ENCODE measurements at places on chromosomes 16 and 17. TPM values are rescaled to one million over a fixed set of nuclear protein-coding genes. Genes with fewer than 3 reads are reported as not detected.
A peak's percentile ranks its signal among the peaks of the same experiment; 100 is the strongest.

GRCh38 chr17:75849724-75850123, 5.4 kb downstream of the WBP2 start:
- H3K4me1 ChIP-seq = peaks cover 28% of the 10 kb centered on the region
- H3K36me3 ChIP-seq = peaks cover 24% of the 10 kb centered on the region
- no peak overlapping the region for H3K4me3 ChIP-seq
- H3K27ac ChIP-seq = no peak overlapping the region

DNA sequence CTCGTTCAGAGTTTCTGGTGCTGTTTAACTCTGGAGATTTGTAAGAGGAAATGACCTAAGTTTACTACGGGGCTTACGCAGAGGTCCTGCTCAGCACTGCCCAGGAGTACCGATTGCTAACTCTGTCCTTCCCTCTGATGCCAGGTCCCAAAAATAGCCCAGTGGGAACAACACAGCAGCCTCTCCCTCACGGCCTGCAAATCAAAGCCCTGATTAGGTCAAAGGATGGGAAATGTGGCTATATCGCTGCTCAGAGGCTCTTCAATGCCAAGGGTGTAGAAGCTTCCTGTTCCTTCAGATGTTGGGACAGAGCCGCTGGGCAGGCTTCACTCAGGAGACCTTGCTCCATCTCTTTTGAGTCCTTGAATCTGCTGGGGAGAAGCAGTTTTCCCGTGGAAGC, 174.2 kb upstream of the KCNJ16 start:
- no peak overlapping the region for H3K4me3 ChIP-seq
- H3K36me3 ChIP-seq = no peaks in the 10 kb centered on the region
- DNase-seq = no peak
- no peaks in the 10 kb centered on the region for H3K4me1 ChIP-seq
- no peak overlapping the region for H3K27ac ChIP-seq

DNA sequence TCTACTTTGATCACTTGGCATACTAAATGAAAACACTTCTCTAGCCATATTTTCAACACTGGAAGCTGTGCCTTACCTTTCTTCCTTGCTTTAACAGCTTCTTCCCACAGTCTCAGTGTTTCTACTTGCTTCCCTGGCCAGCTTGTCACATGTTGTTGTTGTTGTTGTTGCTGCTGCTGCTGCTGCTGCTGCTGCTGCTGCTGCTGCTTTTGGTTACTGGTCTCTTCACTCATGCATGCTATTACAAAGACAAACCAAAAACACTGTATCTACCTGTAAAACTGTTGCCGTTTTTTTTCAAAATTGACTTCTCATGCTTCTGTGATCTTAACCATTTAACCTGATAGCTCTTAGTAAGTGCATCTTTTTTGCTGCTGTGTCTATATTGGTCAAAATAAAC, 9.0 kb downstream of the VEZF1 start:
- peaks cover 29% of the 10 kb centered on the region for H3K36me3 ChIP-seq
- no peaks in the 10 kb centered on the region for H3K27me3 ChIP-seq
- no peaks in the 10 kb centered on the region for H3K4me1 ChIP-seq
- H3K27ac ChIP-seq = no peak overlapping the region
- no peak for DNase-seq
- H3K4me3 ChIP-seq = no peak overlapping the region

DNA sequence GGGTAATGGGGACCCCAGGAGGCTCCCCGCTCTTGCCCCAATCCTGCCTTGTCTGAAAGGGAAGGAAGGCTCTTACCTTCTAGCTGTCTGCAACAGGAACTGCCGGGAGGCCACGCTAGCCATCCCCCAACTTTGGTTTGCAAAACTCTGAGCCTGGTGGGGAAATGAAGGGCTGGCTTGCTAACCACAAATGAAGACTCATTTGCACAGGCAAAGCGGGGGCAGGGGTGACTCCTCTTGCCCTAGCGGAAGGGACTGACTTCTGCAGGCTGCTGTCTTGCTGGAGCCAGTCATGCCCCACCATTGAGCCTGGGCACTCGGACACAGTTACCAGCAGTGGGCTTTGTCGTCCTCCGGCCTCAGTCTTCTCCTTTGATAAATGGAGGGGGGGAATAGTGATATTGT, 52.6 kb downstream of the PLCG2 start:
- no peak for DNase-seq
- H3K4me3 ChIP-seq = no peak overlapping the region
- no peaks in the 10 kb centered on the region for H3K4me1 ChIP-seq
- no peaks in the 10 kb centered on the region for H3K36me3 ChIP-seq
- peaks cover 5% of the 10 kb centered on the region for H3K27me3 ChIP-seq

DNA sequence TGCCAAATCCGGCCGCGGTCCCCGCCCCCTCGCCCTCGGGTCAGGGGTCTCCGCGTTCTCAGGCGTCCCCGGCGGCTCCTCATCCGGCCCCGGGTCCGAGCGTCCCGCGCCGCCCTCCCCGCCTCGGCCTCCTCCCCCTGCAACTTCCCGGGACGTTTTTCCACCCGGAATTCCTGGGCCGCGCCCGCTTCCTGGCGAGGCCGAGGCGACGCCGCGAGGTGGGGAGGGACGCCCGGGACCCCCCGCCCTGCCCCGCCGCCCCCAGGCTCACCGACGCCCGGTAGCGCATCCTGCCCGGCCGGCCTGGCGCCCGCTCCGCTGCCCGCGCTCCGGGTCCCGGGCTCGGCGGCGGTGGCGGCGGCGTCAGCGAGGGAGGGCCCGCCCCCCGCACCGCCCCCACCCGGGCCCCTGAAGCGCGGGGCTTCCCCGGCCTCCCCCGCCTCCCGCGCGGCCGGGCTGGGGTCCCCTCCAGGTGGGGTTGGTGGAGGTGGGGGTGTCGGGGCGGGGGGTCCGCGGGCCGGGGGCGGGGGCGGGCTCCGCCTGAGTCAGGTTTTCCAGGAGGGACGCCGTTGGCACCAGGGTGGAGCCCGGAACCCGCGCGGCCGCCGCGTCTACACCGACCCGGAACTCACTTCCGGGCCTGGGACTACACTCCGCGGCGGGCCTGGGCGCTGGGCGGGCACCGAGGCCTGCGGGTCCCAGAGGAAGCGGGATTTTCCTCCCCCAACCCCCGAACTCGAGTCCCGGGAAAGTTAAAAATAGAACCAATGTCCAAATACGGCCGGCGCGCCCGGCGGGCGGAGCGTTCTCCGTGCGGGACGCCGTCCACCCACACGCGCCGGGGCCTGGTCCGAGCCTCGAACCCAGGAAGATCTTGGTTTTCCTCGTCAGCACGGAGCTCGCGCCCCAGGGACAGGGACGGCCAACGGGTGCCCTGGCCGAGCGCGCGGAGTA, 6.8 kb downstream of the MYO1C start:
- H3K36me3 ChIP-seq = peaks cover 14% of the 10 kb centered on the region
- no peaks in the 10 kb centered on the region for H3K27me3 ChIP-seq
- H3K4me1 ChIP-seq = peaks cover 18% of the 10 kb centered on the region

DNA sequence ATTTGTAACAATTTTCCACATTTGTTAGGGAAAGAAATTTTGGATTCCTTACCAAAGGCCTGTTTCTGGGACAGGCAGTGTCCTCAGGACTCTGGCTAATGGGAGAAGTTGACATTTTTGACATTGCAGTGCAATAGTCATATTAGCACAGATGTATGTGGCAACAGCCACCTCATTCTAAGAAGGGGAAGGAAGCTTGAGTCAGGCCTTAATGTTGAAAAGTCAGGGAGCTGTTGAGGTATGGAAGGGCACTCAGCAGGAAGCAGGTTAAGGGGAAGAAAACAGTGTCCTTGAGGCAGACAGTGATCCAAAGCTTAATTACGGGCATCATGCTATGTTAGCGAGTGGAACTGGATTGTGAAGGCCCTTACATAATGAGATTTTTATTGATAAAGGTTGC, 20.9 kb downstream of the AKTIP start:
- no peak overlapping the region for H3K4me3 ChIP-seq
- H3K27me3 ChIP-seq = no peaks in the 10 kb centered on the region
- peaks cover 6% of the 10 kb centered on the region for H3K36me3 ChIP-seq
- H3K4me1 ChIP-seq = no peaks in the 10 kb centered on the region
- DNase-seq = no peak

CENPV gene
- 0.58 TPM for polyA plus RNA-seq

DNA sequence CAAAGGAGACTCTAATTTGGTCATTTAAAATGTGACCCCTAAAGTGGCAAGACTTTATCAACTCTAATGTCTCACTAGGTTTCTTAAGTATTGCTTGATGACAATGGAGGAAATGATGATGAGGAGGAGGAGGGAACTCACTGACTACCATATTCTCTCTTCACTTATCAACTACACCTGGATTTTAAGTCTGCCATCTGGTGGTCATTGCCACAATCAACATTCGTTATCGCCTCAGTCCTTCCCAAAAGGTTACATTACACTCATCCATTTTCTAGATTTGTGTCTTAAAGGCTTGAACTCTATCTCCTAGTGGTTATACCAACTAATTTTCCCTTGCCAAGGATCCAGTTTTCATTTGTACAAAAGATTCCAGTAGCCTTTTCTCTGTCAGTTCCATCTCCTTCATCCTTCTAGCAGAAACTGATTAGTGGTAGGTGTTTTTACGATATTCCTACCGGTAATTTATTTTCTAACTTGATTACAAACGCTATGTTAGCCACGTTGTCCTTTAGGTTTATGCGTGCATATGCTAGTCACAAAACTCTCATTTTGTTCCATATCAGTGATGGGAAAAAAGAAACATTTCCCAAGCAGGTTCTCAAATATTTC, 114.6 kb upstream of the NOG start:
- H3K27me3 ChIP-seq = no peaks in the 10 kb centered on the region
- H3K4me3 ChIP-seq = no peak overlapping the region
- H3K4me1 ChIP-seq = no peaks in the 10 kb centered on the region
- H3K27ac ChIP-seq = no peak overlapping the region

GRCh38 chr17:68152161-68152571, 95.7 kb upstream of the AMZ2 start:
- H3K27ac ChIP-seq = no peak overlapping the region
- no peaks in the 10 kb centered on the region for H3K27me3 ChIP-seq
- H3K4me3 ChIP-seq = no peak overlapping the region
- no peak for DNase-seq
- no peaks in the 10 kb centered on the region for H3K4me1 ChIP-seq

- H3K4me3 ChIP-seq = no peak overlapping the region
- no peaks in the 10 kb centered on the region for H3K27me3 ChIP-seq
- no peak overlapping the region for H3K27ac ChIP-seq
- H3K36me3 ChIP-seq = no peaks in the 10 kb centered on the region
- no peaks in the 10 kb centered on the region for H3K4me1 ChIP-seq
Measured at GRCh38 chr16:86157616-86158247, 258.8 kb downstream of the IRF8 start.

GRCh38 chr16:27847030-27847550, 216.4 kb downstream of the GSG1L start:
- no peaks in the 10 kb centered on the region for H3K36me3 ChIP-seq
- peaks cover 5% of the 10 kb centered on the region for H3K4me1 ChIP-seq
- H3K27me3 ChIP-seq = peaks cover 5% of the 10 kb centered on the region
- H3K27ac ChIP-seq = no peak overlapping the region

DNA sequence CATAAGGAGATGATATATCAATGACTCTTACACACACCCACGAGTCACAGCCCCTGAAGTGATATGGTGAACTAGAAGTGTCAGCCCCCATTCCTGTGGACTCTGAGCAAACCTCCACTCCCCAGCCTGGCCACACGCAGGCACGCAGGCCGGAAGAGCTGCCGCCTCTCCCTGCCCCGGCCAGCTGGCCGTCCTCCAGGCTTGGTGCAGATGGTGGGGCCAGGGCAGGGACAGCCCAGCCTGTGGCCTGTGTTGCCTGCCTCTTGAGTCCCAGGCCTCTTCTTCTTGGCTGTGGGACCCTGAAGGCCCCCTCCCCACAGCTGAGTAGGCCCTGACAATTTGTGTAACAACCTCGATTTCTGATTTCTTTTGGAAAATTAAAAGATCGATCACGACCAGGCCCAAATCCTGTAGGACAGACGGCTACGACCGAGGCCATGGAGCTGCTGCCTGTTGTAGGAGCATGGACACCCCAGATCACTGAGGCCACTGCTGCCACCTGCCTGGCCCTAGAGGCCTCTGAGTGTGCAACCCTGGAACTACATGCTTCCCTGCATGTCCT, 10.0 kb upstream of the MPRIP start:
- peaks cover 33% of the 10 kb centered on the region for H3K4me1 ChIP-seq
- H3K27ac ChIP-seq = peak overlapping the region; percentile 52
- H3K36me3 ChIP-seq = no peaks in the 10 kb centered on the region
- DNase-seq = peak; percentile 75
- H3K4me3 ChIP-seq = no peak overlapping the region

- H3K4me3 ChIP-seq = no peak overlapping the region
- peak; percentile 13 for DNase-seq
- H3K27me3 ChIP-seq = no peaks in the 10 kb centered on the region
- H3K4me1 ChIP-seq = peaks cover 5% of the 10 kb centered on the region
Measured at GRCh38 chr17:69492410-69493071, 78.0 kb downstream of the MAP2K6 start.

GRCh38 chr16:22646948-22647556, 136.4 kb downstream of the NPIPB5 start:
- peaks cover 23% of the 10 kb centered on the region for H3K27me3 ChIP-seq
- no peaks in the 10 kb centered on the region for H3K36me3 ChIP-seq
- H3K4me3 ChIP-seq = no peak overlapping the region
- H3K27ac ChIP-seq = no peak overlapping the region
- DNase-seq = no peak
- no peaks in the 10 kb centered on the region for H3K4me1 ChIP-seq

DNA sequence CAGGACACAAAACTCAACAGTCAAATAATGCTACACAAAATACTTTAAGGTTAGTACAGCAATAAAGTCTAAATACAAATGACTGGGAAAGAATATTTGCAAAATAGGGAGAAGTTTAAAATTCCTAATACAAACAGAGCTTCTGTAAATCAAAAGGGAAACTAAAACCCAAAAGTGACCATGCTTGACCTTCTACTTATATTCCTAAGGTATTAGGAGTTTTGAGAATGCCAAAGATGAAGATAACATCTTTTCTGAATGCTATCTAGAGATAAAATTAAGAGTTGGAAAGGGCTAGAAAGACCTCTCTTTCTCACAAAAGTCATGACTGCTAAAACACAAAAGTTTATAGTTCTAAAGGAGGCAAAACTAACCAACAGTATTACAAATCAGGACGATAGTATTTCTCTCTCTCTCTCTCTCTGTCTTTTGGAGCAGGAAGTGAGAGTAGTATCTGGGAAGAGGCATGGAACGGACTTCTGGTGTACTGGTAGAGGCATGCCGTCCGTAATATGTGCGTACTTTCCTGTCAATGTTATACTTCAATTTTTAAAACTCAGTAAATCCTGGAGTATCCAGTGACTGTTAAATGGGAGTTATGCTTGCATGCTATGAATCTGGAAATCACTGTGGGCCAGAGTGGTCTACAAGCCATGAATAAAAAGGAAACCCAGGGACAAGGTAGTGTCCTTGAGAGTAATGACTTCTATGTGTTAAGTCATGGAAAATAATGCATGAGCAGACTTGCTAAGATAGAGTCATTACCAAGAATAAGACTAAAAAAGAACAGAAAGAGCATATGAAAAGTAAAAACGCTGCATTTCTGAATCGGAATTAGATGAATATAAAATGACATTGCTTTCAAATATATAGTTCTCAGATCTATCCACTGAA, 49.7 kb upstream of the ANKFY1 start:
- no peaks in the 10 kb centered on the region for H3K27me3 ChIP-seq
- H3K4me1 ChIP-seq = peaks cover 44% of the 10 kb centered on the region
- H3K27ac ChIP-seq = peak overlapping the region; percentile 58
- no peak for DNase-seq

CLEC3A gene
- not detected for polyA plus RNA-seq

- no peak overlapping the region for H3K27ac ChIP-seq
- H3K36me3 ChIP-seq = peaks cover 22% of the 10 kb centered on the region
- DNase-seq = no peak
- H3K4me1 ChIP-seq = no peaks in the 10 kb centered on the region
- H3K4me3 ChIP-seq = no peak overlapping the region
Measured at GRCh38 chr17:57842280-57842679, 7.6 kb downstream of the MRPS23 start.

SDK2 gene
- 4.5 TPM for polyA plus RNA-seq
